NCI-H510A treated with DMSO at 0.1 percent for 48 hours (cell line): ENCODE measurements at places on chromosomes 7 and 10.

- no peak for DNase-seq
Observed at GRCh38 chr10:112723876-112724275, 226.2 kb upstream of the TCF7L2 start.

- no peak for DNase-seq
Observed at GRCh38 chr7:100914879-100915447, 19.3 kb upstream of the ACHE start.

DNA sequence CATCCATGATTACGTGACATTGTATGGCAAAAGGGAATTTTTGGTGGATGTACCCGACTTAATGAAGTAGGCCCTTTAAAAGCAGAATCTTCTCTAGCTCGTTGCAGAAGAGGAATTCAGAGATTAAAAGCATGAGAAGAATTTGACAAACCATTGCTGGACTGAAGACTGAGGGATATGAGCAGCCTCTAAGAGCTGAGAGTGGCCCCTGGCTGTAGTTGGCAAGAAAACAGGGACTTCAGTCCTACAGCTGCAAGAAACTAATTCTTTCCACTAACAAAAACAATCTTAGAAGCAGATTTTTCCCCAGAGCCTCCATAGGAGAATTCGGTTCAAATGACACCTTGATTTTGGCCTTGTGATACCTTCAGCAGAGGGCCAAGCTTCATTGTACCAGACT lies 34.1 kb downstream of the MACC1 start:
- DNase-seq, result no peak

DNA sequence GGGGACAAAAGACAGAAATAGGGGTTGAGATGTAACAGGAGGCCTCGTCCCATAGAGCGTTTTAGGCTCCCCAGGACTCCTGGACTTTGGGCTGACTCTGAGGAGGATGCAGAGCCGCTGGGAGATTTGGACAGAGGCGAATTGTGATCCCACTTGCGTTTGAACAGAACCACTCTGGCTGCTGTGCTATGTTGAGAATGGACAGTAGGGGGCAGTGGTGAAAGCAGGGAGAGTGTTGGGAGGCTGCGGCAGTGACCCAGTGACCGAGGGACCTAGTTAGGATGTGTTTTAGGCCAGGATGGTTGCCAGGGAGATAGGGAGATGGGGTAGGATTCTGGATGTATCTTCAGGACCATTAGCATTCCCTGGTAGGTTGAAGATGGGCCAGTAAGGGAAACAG lies 271.6 kb downstream of the CCDC3 start:
- no peak for DNase-seq

- no peak for DNase-seq
Observed at GRCh38 chr10:30481603-30482002, 47.6 kb downstream of the MAP3K8 start.

DNA sequence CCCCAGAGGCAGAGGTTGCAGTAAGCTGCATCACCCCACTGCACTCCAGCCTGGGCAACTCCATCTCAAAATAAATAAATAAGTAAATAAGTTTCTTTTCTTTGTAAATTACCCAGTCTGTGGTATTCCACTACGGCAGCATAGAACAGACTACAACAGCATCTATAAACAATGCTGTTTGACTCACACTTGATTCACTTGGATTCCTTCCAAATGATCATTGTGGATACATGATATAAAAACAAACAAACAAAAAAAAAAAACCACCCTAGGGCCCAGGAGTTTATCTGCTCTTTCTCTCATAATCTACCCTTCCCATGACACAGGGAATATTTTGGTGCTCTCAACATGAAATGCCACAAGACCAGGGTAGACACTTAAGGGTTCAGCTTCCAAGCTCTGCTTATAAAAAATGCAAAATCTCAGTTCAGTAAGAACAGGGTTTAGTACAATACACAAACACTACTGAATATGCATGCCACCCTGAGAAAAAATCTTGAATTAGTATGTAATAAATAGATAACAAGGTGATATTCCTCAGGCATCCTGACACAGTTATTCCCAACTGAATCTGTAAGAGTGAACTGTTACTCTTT lies 200.9 kb downstream of the FAM107B start:
- DNase-seq, result no peak

DNA sequence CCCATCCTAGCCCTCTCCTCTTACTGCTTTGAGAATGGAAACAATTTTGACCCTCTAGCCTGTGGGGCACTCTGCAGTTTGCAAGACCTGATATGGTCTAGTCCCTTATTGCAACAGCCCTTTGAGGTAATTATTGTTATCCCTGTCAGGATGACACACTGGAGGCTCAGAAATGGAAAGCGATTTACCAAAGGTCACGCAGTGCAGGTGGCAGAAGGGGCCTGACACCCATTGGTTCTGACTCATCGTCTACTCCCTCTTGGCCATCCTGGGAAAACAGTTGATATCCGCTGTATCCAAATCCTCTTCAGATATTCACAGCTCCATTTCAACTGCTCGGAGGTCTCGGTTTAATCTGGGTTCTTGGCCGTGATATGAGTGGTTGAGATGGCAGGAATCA lies 44.7 kb upstream of the AQP1 start:
- DNase-seq, result no peak

DNA sequence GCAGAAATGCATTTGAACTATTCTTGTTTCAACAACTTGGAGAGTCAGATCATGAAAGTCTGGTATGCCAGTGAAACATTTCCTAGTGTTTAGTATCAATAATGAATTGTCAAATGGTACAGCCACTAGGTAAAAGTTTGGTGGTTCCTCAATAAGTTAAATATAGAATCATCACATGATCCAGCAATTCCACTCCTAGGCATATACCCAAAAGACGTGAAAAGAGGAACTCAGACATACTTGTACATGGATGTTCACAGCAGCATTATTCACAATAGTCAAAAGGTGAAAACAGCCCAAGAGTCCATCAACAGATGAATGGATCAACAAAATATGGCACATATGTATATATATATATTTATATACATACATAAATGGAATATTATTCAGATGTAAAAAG lies 67.0 kb upstream of the HPS1 start:
- DNase-seq, result no peak

DNA sequence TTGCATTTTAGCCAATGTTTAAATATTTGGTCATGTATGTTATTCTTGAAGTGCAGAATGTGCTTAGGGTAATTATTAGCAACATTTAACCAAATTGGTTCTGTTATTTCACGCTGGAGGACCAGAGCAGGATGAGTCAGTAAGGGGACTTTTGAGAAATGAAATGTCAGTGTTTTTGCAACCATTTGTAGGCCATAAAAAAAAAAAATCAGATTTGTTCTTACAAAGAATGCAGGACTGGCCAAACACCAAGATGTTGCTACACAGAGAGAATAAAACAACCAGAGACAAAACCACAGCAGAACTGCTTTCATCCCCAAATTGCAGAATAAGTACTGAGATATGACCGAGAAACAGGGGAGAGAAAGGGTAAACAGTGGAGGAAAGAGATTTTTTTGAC lies 62.1 kb downstream of the TPST1 start:
- DNase-seq, result no peak

DNA sequence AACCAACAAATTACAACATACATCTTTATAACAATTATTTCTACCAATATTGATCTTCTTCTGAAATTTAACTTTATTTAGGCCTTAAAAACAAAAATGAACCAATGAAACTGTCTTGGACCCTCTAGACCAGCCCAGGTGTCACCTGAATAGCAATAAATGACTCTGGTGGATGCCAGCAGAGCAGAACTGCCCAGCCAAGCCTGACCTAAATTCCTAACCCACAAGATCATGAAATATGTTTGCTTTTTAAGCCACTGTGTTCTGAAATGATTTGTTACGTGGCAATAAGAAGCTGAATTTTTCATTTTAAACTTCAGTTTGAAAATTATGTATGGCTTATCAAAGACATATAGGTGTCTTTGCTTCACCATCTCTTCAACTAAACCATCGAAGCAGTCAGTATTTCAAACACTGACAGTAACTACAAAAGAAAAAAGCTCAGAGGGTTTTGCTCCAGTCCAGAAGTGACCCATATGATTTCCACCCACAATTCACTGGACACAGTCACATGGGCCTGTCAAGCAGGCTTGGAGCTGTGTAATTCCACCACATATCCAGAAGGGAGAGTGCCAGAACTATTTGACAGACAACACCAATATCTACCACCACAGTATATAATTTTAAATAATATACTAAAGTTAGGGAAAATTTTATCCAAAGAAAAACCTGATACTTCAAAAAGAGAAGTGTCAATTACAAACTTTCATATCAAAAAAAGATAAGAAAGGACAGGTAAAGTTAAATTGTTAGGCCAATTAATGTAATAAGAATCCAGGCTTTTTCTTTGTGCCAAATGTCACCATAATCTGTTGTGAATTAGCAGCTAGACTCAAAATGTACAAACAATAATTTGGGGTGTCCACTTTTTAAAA lies 94.5 kb downstream of the KMT2C start:
- DNase-seq, result peak; percentile 10

GRCh38 chr10:128519581-128519980 lies 393.4 kb upstream of the MKI67 start:
- no peak for DNase-seq

GRCh38 chr10:78047314-78047891 lies 13.7 kb downstream of the RPS24 start:
- DNase-seq, result peak; percentile 90

- peak; percentile 47 for DNase-seq
Observed at GRCh38 chr7:117071551-117071950, 118.2 kb downstream of the ST7 start.

- no peak for DNase-seq
Observed at GRCh38 chr7:44383566-44383965, 58.2 kb upstream of the CAMK2B start.

- DNase-seq, result no peak
Observed at GRCh38 chr7:32519763-32520162, 24.5 kb downstream of the AVL9 start.

GRCh38 chr7:149884016-149884415 lies 10.2 kb downstream of the ATP6V0E2 start:
- no peak for DNase-seq

DNA sequence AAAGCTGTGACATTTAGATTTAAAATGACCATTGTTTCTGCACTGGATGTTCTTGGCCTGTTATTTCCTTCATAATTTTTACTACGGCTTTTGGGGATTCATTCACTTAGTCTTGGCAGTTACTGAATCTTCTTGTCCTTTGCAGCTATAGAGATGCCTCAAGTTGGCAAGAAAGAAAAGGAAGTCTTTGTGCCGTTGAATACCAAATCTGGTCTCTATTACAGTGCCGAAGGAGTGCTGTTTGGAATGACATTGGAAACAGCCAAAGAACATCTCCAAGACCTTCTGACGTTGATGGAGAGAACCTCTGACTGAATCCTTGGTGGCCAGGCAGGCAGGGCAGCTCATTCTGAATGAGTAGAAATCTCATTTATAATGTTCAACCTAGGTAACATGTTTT lies 54.3 kb upstream of the NRP1 start:
- DNase-seq, result no peak

- no peak for DNase-seq
Observed at GRCh38 chr7:20831956-20832355, 45.3 kb upstream of the SP8 start.

- no peak for DNase-seq
Observed at GRCh38 chr10:130261306-130261705, 125.1 kb downstream of the GLRX3 start.

GRCh38 chr7:40697653-40698052 lies 562.8 kb downstream of the SUGCT start:
- no peak for DNase-seq

GRCh38 chr7:94276027-94276426 lies 118.7 kb upstream of the COL1A2 start:
- no peak for DNase-seq

- DNase-seq, result no peak
Observed at GRCh38 chr7:26159243-26159642, 7.2 kb downstream of the NFE2L3 start.

DNA sequence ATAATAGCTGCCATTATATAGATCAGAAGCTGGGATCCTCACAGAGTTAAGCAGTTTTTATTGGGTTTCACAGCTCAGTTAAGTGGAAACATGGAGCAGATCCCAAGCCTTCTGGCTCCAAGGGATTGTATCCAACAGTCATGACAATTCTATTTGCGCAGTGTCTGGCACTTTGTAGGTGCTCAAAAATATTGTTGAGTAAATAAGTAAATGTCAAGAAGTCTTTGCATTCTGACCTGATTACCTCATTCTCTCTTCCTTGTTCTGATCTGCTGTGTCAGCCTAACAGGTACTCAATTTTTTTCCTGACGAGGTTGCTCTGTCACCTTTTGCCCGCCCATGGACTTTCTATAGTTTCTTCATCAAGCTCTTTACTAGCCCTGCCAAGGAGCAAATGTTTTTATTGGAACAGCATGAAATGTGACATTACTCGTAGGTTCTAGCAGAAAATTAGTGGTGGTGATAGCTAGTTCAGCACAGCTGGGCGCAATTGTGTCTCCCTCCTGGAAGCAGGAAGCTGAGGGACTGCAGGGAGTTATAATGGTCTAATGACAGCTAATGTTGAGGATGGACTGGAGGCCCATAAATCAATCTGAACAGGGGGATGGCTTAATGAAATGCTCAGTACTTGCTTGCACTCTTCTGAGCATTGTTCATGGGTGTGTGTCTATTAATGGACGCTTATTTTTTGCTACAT lies 680.2 kb downstream of the CCSER2 start:
- DNase-seq, result peak; percentile 84

DNA sequence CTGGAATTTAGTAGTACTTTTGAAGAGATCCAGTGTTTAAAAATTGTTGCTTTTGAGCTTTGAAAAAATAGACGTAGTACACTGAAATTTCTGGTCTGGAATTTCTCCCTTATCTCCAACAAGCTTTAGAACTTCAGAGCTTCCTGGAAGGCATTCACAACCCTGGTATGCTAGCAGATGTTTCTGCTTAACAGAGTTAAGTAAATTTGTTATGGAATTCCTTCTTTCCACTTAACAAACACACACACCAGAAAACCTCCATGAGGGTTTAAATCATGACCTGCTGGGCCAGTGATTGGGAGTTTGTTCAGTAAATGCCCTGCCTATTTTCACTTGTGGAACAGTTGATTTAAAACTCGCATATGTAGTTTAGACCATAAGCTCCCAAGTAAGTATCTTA lies 13.7 kb downstream of the ASB15 start:
- DNase-seq, result no peak

GRCh38 chr10:24358022-24358421 lies 149.1 kb downstream of the KIAA1217 start:
- DNase-seq, result no peak

GRCh38 chr7:149375234-149376008 lies 85.4 kb downstream of the ZNF777 start:
- DNase-seq, result no peak

- DNase-seq, result no peak
Observed at GRCh38 chr7:96649981-96650380, 59.7 kb downstream of the SEM1 start.

- DNase-seq, result no peak
Observed at GRCh38 chr7:101936223-101936610, 118.8 kb downstream of the CUX1 start.

DNA sequence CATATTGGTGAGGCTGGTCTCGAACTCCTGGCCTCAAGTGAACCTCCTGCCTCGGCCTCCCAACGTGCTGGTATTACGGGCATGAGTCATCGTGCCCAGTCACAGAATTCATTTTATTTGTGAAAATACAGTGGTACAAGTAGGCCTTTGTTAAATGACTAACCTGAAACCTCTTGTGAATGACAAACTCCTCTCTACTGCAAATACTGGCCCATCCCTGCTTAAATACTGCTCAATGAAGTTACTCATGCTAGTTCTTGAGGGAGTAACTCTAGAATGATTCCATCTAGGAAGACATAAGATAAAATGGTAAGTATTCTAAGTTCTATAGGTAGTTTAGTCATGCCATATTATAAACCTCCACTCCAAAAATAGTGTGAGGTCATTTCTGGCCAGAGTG lies 80.7 kb downstream of the UBE2H start:
- DNase-seq, result no peak

- no peak for DNase-seq
Observed at GRCh38 chr10:130750441-130750840, 561.1 kb downstream of the TCERG1L start.

GRCh38 chr7:33596686-33597085 lies 308.7 kb upstream of the BMPER start:
- DNase-seq, result no peak
